Ureter (tissue), 1 donor: ENCODE measurements at places on chromosomes 1 and 21. TPM values are rescaled to one million over a fixed set of nuclear protein-coding genes. Genes with fewer than 3 reads are reported as not detected.

- no peak for DNase-seq
Observed at GRCh38 chr1:211603191-211603701, 24.3 kb upstream of the SLC30A1 start.

DNA sequence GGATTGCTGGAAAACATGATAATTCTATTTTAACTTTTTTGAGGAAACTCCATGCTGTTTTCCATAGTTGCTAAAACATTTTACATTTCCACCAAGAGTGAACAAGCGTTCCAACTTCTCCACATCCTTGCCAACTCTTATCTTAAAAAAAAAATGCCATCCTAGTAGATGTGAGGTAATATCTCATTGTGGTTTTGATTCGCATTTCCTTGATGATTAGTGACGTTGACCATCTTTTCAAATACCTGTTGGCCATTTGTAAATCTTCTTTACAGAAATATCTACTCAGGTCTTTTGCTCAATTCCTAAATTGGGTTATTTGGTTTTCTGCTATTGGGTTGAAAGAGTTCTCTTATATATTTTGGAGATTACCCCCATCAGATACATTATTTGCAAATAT is 77.4 kb upstream of the CLDN14 start:
- no peak for DNase-seq

DNA sequence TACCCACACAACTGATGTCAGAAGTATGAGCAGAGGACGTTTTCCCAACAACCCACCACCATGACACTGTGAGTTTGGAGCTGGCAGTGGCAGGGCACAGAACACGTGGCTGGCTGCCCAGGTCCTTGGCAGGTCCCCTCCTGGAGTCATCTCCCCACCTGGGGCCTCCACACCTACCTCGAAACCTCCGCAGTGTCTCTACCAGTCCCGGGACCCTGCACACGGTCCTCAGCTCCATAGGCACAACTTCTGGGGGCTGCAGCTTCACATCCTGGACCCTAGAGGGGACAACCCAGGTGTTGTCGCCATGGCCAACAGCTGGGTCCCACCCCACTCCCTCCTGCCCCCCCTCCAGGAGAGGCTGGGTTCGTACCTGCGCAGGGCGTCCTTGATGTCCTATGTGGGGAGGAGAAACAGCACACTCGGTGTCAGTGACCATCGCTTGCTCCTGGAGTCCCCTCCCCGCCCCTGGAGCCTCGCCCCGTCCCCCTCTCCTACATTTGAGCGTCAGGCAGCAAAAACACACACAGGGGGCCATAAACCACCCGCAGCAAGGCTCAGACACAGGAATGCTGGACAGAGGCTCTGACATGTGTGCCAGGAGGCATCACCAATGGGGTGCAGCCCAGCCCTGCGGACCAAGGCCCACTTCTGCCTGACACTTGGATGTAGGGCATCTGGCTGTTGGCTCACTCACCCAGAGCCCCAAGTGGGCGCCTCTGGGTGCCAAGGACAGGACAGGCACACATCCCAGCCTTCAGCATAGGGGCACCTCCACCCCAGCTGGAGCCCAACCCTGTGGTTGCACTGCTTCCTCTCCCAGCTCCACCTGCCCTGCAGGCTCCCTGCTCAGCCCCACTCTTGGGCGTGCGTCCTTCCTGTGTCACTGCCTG is 9.6 kb downstream of the TRIM11 start:
- DNase-seq = peak; percentile 43

DNA sequence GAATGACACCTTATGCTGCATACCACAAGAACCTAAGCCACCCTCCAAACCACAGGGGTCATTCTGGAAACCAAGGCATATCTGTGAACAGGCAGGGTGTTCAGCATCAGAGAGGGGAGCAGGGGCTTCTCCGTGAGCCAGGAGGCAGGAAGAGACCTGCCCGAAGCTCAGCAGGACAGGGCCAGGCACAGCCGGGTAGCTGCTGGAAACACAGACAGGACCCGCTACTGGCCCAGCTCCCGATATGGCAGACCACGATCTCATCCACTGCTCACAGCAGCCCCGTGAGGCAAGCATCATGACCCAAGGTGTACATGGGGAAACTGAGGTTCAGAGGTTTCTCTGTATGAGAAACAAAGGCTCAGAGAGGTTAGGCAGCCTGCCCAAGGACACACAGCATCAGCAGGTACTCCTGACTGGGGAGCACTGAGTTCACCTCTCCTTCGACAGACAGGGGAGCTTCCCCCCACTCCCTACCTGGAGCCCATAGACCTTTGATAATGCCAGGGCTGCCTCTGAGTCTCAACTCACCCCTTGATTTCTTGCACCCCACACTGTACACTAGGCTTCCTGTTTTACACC is 317.7 kb downstream of the MATN1 start:
- DNase-seq = peak; percentile 29

- no peak for DNase-seq
Observed at GRCh38 chr1:184276416-184276815, 110.4 kb upstream of the C1orf21 start.

DNA sequence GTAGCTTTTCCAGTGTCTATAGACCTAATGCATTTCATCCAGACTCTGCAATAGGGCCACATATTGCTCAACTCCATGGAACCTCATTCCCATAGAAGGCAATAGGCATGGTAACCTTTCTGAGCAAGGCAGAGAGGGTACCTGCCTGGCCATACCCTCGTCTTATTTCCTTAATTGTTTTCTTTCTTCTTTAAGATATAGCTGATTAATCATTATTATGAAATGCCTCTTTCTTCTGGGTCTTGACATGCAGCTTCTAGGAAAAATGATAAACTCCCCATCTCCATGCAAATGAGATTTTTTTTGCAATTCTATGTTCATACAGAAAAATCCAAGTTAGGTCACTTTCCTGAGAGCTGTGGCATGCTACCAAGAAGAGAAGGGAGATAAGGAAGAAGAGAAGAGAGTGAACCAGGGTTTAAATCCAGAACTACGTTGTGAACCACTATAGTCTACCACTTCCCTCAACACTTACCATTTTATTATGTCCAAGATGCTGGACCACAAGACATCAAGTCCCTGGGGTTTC is 33.0 kb upstream of the IL20 start:
- no peak for DNase-seq

DNA sequence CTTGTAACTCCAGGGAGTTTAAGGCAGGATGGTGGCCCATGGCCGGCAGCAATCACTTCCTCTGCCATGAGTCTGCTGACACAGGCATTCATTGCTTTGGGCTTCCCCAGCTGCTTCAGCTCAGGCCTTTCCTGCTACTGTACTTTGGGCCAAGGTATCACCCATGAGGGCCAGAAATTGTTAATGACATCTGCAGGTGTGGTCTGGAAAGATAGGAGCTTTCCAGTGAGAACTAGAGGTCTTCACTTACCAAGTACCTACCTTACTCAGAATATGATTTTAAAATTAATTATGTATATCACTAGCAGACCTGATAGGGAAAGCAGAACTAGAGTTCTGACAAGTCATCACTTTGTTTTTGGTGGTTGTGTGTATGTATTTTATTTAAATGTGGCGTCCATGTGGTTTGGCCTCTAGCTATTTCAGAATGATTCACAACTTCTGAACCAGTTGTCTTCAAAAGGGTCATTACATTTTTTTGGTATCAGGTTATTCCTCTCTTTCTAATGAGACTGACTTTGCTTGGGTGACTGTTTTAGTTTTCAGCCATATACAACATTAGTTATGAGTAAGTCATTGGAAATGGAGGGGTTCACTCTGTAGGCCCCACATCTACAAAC is 2.7 kb downstream of the RGL1 start:
- no peak for DNase-seq

ECM1 gene
- total RNA-seq = 10.8 TPM

PRKCZ gene
- 41.6 TPM for total RNA-seq

KIAA0040 gene
- total RNA-seq = 25.3 TPM

KIF17 gene
- 2.2 TPM for total RNA-seq
